Activated T-helper 1 cell treated with anti-CD3 and anti-CD28 coated beads, Interleukin-2, amount 50 U/mL, for 16 hours (primary cell): ENCODE measurements at places on chromosomes 2 and 18.

- DNase-seq: no peak
These were observed 399.3 kb downstream of the LRATD1 start for GRCh38 chr2:15031745-15032240.

DNA sequence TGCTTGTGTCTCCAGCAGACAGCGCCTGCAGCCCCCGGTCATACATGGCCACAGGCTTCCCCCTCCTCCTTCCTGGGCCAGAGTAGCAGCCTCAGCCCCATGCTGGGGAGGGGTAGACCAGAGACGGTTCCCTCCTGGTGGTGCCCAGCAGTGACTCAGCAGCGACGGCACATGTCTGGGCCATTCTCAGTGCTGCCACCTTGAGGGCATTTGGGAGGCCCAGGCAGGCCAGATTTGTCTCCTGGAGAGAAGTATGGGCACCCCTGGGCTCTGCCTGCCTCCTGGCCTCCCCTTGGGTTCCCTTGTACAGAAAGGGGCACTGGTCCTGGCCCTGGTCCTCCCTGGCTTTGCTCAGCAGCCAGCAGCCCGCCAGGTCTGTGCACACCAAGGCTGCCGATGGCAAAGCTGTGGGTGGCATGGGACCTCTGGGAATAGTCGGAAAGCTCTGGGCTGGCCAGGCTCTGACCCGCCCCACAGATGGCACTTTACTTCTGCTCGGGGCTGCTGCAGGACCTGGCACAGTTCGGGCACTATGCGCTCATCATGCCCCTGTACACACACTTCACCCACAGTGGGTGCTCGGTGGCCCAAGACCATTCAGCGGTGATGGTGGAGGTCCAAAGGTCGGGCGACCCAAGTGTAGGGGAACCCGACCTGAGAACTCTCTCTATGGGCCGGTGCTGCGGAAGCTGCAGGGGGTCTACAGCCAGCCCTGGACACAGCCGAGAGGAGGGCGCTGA is 11.4 kb upstream of the ALPI start:
- peak; percentile 39 for DNase-seq

- DNase-seq: no peak
These were observed 279.2 kb upstream of the DCC start for GRCh38 chr18:52060607-52061304.

DNA sequence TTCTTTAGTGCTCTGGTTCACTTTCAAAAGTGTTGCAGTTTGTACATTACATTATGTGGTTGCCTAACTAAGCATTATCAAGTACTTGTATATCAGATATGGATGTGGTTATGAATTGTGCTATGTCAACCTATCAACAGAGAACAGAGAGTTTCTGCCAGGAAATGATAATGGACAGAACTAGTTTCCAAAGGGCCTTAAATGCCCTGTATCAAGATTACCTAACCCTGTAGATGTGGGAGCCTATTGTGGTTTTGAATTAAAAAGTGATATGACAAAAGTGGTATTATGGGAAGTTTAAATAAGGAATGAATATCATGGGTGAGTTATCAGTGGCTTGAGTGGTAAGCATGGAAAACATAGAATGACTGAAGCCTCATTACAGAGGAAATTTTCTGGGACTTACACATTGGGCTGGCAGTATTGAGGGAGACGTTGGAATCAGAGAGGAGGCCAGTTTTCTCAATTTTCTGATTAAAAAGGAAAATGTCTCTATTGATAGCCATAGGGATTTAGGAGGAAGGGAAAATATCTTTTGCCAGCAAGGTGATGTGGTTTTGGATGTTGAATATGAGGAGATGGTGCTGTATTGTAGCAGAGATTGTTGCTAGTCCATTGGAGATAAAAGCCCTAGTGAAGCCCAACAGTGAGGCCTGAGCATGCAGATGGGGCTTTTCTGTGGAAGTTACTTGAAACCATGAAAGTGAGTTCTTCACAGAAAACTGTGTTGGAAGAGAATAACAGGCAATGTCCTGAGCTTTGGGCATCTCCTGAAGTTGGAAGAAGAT is 140.7 kb downstream of the TTC27 start:
- DNase-seq: no peak

DNA sequence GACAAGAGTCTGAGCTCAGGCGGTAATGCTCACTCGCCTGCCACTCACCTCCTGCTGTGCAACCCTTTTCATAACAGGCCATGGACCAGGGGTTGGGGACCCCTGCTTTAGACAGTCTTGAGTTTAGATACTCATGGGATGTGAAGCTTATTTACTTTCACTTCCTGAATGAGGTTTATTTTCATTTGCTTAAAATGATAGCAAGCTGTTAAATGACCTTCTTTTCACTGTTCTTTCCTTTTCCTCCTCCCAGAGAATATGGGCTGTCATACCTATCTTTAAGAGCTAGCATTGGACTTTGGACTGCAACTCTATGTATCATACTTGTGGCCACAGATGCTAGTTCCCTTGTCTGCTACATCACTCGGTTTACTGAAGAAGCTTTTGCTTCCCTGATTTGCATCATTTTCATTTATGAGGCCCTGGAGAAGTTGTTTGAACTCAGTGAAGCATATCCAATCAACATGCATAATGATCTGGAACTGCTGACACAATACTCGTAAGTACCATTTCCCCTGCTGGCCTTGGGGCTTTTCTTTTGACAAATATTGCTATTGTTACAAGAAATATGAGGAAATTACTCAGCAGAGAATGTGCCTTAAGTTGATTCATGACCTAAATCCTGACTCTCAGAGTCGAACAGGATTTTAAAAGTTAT is 168.5 kb downstream of the DPP4 start:
- DNase-seq: no peak

- no peak for DNase-seq
These were observed 39.8 kb upstream of the PCBP1 start for GRCh38 chr2:70047451-70047850.

- no peak for DNase-seq
These were observed 2115.5 kb upstream of the CELF4 start for GRCh38 chr18:39681061-39681460.

- no peak for DNase-seq
These were observed 49.0 kb downstream of the ZDBF2 start for GRCh38 chr2:206323486-206323885.

DNA sequence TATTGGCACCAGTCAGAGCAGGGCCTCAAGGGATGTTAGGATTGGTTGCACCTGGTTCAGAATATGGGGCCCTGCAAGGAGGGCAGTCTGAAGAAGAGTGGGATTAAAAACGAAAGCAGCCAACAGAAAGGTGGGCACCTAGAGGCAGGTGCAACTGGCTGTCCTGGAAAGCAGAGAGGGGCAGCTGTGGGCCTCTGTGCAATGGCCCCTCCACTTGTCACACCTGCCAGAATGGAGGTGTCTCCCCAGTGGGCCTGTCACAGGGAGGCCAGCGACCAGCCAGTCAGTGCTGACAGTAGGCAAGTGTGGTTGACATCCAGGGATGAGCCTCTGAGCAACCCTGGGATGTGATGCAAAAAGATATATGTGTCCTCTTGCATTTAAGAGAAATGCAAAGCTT is 37.7 kb downstream of the INPP4A start:
- no peak for DNase-seq

GRCh38 chr2:210558708-210559107 is 2.3 kb downstream of the CPS1 start:
- no peak for DNase-seq

GRCh38 chr2:120230515-120231471 is 7.6 kb upstream of the TMEM185B start:
- DNase-seq: no peak

DNA sequence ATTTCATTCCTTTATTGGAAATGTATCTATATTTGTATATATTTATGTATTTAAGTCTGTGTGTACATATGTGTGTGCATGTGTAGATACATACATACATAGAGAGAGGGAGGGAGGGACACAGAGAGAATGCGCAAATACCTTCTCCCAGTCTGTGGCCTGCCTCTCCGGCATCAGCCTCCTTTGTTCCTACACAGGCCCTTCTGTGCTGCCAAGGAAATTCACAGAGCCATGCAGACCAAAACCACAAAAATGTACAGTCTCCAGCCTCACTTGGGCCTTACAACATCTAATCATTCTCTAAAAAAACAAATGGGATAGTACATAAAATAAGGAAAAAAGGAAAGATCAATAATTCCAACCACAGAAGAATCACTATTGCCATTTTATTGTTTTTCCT is 8.8 kb upstream of the CRACDL start:
- no peak for DNase-seq

GRCh38 chr2:205188239-205189138 is 493.8 kb upstream of the NRP2 start:
- no peak for DNase-seq

DNA sequence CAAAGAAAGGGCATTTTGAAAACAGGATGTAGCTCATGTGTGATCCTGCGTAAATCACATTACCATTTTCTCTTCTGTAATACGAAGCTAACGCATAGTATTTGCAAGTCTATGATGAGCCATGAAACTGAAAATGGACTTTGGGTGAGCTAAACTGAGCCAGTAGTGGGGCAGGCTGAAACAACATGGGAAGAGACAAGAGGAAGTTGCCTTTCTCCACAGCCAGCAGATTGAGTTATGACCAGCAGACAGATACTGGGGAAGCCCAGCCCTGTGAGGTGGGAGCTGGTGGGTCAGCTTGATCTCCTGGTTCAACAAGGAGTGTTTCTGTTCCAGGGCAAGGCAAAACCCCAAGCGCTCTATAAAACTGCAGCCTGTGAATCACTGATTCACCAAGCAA is 11.8 kb downstream of the CYRIA start:
- DNase-seq: no peak

DNA sequence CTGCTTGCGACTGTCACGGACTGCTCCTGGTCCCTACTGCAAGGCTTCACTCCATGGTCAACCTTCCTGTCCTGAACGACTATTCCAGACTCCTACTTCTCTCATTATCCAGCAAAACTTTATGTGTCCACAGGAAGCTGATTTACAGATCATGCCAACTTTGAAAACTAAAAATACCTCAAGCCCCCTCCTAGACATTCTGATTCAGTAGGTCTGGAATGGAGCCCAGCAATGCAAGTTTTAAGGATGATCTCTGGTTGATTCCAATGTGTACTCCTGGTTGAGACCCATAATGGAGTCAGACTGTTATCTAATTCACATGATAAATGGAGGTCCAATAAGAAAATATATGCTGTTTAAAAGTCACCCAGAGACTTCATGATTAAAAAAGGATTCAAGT is 13.1 kb upstream of the LRATD1 start:
- DNase-seq: no peak

GRCh38 chr2:7530001-7530400 is 612.8 kb downstream of the RNF144A start:
- no peak for DNase-seq

DNA sequence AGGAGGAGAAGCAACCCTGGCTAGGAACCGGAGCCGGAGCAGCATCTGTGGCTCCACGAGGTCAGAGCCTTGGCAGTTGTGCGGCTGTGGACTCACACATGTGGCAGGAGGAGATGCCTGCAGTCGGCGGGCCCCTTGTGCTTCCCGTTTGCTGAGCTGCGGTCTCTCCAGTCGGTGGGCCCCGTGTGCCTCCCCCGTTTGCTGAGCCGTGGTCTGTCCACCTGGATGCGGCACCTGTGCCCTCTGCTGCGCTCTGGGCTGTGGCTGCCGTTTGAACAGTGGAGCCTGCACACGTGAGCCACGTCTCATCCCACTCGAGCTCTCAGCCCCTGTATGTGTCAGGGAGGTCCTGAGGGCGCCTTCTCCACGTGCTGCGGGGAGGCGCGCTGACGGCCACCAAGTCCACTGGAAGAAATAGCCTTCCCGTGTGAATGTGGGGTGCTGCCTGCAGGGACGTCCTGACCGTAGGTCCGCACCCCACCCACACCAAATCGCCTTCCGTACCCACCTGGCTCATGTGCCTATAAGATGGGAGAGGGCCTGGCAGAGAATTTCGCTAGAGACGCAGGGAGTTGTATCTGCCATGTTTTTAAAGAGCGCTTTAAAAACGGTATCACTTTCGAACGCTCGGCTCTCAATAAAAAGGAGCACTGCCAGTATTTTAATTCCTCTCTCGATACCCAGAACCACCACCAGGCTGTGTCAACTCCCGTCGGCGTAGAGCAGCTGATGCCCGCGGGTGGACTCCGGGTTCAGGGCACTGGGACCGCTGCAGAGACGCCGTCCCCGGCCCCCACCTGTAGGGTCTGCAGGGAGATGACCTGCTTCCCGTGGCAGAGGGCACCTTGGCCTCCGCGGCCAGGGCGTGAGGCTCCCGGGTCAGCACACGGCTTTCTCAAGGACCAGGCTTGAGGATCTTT is 117.0 kb downstream of the NFATC1 start:
- DNase-seq: no peak

GRCh38 chr18:57833441-57834101 is 30.5 kb upstream of the ATP8B1 start:
- DNase-seq: no peak

GRCh38 chr2:119112770-119113488 is 45.6 kb downstream of the C1QL2 start:
- DNase-seq: no peak

DNA sequence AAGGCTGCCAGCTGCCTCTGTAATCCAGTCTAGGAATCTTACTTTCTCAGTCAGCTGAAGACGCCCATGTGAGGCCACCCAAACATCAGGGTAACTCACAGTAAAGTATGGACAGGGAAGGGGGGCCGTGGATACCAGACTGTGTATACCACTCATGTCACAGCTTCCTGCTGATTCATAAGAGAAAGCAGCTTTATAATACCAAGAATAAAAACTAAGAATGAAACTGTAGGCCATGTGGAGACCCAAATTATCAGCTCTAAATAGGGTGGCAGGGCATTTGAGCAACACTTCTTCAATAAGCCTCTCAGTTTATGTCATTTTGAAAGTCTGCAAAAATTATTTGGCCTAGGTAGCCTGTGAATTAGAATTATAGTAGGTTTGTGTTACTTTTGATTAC is 115.0 kb upstream of the CDCA7 start:
- no peak for DNase-seq

GRCh38 chr2:138621139-138621538 is 119.6 kb downstream of the SPOPL start:
- no peak for DNase-seq

DNA sequence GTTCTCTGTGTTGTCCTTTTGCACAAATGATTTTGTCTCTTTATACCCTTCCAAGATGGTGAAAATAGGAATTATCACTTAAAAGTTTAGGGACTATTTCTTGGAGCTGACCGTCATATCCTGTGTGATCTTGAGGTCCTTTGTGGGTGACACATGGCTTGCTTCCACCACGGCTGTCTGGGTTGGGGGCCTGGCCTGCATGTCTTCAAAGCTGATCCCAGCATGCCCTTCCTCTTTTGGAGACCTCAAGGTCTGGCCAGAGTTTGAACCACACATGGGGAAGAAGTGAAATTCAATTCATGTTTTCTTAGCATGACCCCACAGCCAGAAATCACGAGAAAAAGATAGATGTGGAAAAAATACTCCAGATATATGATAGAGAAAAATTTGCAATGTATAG is 14.0 kb downstream of the SFTPB start:
- DNase-seq: no peak

GRCh38 chr2:59195851-59196250 is 954.7 kb upstream of the FANCL start:
- no peak for DNase-seq

DNA sequence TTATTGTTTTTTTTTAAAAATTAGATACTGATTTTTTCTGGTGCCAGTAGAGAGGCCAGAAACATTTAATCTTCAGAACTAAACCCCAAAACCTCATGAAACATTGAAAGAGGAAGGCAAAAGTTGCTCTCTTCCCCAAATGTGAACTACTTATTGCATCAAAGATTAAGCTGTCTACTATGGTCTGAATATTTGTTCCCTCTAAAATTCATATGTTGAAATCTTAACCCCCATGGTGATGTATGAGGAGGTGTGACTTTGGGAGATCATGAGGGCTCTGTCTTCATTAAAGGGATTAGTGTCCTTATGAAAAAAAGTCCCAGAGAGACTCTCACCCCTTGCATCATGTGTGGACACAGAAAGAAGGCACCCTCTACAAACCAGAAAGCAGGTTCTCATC is 28.2 kb upstream of the SLC8A1 start:
- no peak for DNase-seq

- no peak for DNase-seq
These were observed 18.0 kb upstream of the ATIC start for GRCh38 chr2:215293879-215294278.
